ENCODE measurements at places on chromosomes 5 and 9.

DNA sequence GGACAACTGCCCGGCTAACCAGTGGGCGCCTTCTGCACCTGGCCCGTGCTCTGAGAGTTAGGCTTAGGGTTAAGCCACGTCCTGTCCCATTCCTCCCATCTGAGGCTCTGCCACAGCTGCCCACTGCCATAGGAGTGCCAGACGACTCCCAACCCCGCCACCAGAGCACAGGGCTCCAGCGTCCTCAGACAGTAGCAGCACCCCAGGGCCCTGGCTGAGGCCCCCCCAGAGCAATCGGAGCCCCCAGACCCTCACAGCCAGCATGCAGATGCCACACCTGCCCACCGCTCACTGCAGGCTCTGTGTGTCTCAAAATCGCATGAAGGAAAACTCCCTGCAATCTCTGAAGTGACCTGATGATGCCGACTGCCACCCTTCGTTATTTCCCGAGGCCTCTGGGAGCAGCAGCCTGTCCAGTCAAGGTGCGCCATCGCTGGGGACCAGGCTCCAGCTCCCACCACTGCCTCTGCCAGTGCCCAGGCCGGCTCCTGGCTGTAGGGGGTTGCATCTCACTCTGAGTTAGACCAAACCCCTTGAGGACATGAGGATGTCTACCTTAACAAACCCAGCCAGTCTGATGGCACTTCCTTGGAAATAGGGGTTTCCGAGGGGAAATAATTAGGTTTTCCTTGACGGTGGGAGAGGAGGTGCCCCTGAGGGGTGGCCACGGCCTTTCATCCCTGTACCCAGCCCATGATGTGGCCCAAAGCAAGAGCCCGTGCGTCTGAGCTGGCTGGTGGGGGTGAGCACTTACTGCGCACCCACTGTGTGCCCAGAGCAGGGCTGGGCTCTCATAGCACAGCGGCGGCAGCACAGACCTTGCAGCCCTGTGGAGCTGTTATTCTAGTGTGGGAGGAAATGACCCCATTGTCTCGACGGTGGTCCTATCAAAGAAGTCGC is 58.0 kb upstream of the RNF130 start:
- no peak for DNase-seq

DNA sequence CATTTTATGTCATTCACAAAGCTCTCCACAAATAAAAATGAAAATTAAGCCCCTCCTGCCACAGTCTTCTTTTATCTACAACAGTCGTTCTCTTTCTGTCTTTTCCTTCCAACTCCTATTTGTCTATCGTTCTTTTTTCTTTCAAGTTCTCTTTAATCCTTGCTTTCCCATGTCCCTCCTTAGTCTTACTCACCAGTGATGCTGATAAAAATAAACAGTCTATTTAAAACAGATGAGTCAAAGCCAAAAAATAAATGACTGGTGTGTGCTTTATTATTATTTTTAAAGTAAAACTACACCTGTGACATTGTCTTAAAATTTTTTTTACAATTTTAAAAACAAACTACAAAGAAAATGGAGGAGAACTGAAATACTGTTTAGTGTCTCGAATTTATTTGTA is 137.1 kb upstream of the TMEM161B start:
- no peak for DNase-seq

DNA sequence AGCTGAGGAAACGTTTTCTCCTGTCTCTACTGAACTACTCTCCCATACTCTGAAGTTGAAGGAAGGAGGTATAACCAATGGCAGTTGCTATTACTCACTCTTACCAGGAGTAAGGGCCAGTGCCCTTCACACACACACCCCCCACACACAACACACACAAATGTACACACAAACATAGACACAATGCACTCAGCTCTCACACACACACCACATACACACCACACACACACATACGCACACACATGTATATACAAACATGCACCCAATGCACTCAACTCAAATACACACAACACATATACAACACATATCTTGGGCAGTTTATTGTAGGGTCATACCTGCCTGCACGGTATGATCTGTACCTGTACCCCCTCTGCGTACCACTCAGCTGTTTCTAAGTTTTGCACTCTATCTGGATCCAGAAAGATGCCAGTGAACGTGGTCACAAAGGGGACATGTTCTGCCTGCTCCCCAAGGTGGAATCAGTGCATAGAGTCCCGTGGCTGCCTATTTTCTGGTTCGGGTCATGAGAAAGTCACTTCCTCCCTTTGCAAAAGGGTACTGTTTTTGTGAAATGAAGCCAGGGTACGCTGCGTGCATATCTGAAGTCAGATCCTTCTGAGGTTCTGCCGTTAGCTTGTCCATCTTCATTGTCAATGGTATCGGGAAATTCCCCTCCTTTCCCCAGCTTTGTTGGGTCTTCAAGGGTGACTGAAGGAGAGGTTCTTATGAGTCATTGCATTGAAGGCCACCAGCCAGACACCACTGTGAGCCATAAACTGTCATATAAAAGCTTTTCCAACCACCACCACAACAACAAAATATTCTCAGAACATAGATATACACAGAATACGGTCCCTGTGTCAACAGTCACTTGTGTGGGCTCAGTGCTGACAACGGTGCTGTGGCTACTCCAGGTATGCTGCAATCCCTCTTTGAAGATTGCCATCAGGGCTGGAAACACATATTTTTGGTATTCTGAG is 131.9 kb downstream of the UGCG start:
- DNase-seq: no peak

GRCh38 chr5:38420691-38421390 is 135.6 kb downstream of the LIFR start:
- peak; percentile 59 for DNase-seq

All from NAMALWA (cell line).